CD14-positive monocyte (primary cell): ENCODE measurements at places on chromosomes 4 and X. TPM values are rescaled to one million over a fixed set of nuclear protein-coding genes. Genes with fewer than 3 reads are reported as not detected.

DNA sequence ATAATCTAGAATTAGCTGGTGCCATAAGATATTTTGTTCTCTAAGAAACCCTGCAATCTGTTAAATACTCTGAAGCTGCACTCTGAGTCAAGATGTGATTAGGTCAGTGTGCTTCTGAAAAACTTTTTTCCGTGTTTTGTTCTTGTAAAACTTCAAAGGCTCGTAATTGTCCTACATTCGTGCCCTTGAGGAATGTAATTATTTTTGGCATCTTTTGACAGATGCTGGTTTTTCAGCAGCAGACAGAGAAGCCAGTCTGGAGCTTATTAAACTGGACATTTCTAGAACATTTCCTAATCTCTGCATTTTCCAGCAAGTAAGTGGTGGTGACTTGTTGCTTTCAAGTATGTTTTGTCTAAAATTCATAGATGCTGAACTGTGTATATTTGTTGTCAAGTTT lies 36.8 kb upstream of the TADA2B start:
- no peak for DNase-seq

DNA sequence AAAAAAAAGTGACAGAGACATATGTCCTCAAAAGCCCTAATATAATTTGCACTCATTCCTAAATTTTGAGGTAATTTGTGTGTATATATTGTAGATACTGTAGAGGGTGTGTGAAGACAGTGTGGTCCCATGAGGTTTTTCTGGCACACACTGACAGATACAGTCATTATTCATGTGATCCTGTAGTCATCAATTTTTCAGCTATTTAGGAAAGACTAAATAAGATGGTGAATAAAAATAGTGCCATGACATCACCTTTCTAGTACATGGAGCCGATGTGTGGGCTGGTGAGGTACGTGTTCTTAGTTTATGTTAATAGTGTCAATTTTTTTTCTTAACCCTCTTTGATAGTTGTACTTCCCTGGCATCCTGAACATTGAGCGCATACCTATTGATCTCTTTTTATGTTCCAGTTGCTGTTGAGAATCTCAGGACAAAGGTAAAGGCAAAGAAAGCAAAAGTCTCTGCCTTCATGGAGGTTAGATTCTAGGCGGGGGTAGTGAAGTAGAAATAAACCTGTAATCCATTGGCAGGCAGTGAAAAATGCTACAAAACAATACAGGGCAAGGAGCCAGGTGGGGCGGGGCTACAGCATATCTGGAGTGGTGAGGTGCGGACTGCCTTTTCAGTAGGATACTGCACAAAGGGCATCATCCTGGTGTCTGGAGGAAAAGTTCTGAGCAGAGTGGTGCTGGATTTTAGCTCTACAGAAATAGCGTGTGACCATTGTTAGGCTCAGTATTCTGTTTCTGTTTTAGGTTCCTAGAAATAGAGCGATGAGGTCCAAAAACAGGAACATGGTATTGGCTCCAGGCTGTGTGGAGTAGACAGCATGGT lies 93.8 kb downstream of the ARHGAP10 start:
- DNase-seq = peak; percentile 70

DNA sequence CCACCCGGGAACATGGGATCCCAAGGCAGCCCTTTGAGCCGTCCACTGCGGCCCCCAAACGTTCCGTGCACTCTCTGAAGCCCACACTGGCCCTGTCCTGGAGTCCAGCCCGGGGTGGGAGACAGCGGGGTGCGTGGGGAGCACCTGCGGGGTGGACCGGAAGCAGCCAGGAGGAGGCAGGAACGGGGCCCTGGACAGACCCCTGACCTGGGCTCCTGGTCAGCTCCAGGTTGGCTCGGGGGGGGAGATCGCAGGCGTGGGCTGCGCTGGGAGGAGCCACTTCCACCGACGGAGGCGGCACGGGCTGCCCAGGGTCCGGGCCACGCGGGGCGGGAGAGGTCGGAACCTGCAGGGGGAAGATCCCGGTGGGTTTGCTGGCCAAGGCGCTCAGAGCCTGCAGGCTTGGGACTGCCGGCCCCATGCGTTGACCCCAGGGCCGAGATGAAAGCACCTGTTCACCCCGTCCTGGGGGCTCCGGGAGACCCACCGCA lies 5.7 kb upstream of the PLCXD1 start:
- DNase-seq = no peak

- no peak for DNase-seq
Observed at GRCh38 chr4:6465955-6466354, 6.5 kb downstream of the PPP2R2C start.

DNA sequence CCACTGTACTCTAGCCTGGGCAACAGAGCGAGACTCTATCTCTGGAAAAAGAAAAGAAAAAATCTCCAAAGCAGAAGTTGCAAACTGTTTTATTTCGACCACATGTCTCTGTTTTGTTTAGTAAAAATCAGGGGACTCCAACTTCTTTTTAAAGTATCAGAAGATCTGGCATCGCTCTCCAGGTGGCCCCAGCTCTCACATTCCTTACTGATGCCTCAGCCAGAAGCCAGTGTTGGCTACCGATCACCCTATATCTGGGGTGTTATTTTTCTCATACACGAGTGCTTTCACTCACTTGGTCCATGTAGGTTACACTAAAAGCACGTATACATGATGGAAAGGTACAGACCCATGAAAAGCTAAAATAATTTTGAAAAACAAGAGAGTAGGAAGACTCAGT lies 8.3 kb downstream of the MPP1 start:
- DNase-seq = no peak

- peak; percentile 31 for DNase-seq
Observed at GRCh38 chr4:118967393-118967792, 78.7 kb downstream of the SYNPO2 start.

DNA sequence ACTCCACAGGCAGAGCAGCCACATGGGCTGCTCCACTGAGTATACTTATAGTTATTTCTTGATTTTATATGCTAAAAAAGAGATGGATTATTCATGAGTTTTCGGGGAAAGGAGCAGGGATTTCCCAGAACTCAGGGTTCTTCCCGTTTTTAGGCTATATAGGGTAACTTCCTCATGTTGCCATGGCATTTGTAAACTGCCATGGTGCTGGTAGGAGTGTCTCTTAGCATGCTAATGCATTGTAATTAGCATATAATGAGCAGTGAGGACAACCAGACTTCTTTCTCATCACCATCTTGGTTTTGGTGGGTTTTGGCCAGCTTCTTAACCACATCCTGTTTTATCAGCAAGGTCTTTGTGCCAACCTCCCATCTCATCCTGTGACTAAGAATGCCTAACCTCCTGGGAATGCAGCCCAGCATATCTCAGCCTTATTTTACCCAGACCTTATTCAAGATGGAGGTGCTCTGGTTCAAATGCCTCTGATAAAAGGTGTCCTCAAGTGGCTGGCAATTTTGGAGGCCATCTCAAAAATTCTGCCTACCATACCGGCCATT lies 213.0 kb upstream of the VEGFC start:
- no peak for DNase-seq

DNA sequence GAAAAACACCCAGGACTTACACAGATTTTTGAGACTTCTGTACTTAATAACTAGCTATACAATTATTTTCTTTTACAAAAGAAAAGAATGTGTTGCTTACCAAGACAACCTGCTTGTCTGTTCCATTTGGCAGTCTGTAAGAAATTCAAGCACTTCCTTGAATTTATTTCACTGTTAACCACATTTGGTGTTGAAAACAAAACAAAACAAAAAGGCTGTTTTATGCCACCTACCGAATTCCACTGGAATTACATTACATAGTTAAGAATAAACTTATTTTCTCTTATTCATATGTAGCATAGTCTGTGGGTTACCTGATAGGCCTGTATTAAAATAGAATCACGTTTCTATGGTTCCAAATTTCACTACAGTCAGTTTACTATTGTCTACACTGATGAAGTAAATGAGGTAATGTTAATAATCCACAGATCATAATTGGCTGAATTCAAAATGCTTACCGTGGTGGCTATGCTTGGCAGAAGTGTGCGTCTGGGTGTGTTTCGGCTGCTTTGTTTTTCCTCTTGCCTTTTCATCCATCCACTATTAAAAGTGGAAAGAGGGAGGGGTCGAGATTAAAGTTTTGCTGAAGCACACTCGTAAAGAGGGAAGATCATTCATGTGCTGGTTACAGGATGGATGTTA lies at the start of gene TLR1:
Gene TLR1, minus strand, starts transcription at position 138 of the 642 bp plus-strand sequence. CDS start 5,960 bp downstream, outside the sequence.
- DNase-seq = peak; percentile 70

DNA sequence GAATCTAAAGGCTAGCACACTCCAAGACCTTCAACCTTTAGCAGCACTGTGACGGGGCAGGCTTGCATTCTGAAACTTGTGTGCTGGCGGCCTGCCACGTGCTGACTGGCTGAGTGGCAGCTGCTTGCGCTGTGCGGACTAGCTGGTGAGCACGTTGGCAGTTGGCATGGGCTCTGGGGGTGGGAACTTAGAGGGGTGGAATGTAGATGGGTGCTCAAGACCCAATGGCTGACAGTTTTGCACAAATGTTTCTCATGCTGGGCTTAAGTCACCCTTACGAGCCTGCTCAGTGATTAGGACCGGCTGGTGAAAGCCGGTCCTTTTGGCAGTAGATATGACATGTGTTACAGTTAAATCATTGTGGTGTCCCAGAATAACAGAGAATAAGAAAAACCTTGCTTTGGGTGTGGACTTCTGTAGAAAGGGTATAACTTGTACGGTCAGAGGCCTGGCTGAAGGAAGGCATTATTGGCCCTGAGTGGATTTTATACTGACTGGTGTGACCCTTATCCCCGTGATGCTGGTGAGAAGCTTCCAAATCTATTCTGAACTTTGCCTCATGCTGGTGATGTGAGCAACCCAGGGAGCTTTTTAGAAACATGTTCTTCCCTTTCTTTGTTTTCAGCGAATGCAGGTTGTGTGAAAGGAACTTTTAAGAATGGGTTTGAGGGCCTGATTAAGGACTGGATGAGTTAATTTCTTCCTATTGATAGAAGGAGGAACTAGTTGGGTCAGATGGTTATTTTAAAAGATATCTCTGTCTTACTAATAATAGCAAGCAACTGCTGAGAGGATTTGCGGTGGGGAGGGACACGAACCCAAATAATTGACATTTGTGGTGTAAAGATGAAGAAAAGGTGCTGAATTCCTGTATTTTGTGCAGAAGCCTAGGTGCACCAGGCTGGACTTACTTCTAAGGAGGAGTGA lies 107.4 kb upstream of the SLC4A4 start:
- no peak for DNase-seq

DNA sequence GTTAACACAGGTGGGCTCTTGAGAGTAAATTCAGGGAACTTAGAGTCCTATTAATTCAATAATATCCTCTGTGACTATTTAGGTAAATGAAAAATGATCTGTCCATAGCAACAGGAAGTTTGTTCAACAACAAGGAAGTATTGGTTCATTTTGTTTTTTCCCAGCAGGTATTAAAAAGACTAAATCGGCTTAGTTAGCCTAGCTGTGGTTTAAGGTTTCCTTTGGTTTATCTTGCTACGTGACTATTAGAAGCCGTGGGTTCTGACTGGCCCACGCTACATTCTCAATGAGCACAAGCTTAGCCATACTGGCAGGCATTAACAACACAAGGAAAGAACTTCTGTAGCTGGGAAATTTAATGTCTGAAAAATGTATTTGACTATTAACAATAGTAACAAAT lies 168.8 kb upstream of the HS3ST1 start:
- no peak for DNase-seq

- no peak for DNase-seq
Observed at GRCh38 chrX:10900585-10901289, 210.4 kb upstream of the HCCS start.

GRCh38 chr4:55372259-55372658 lies 23.5 kb upstream of the TMEM165 start:
- no peak for DNase-seq

GRCh38 chrX:154002215-154002719 lies 17.4 kb downstream of the IRAK1 start:
- DNase-seq = peak; percentile 88

DNA sequence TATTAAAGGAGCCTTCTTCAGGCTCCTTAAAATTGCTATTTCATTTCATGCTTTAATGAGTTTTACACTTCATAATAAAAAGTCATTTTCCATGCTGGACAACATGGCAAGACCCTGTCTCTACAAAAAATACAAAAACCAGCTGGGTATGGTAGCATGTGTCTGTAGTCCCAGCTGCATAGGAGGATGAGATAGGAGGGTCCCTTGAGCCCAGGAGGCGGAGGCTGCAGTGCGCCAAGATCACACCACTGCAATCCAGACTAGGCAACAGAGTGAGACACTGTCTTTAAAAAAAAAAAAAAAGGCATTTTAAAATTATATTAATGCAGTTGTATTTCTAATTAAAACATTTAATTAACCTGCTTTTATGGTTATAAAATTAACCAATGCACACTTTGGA lies 49.2 kb downstream of the PDS5A start:
- DNase-seq = no peak

DNA sequence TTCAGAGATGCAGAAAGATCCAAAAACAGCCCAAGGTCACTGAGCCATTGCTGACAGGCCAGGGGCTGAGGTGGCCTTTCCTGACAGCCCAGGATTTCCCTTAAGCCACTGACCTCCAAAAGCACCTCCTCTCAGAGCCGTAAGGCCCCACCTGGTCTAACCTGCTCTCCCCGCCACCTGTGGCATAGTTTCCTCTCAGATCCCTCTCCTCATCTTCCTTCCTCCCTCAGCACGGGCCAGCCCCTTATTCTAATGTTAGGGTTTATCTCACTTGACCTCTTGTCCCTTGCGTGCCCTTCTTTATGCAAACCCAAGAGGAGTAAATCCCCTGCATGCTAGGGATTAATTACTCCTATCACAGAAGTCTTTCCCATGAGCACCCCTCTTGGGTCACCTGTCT lies 113.0 kb downstream of the RBM47 start:
- DNase-seq = no peak

DNA sequence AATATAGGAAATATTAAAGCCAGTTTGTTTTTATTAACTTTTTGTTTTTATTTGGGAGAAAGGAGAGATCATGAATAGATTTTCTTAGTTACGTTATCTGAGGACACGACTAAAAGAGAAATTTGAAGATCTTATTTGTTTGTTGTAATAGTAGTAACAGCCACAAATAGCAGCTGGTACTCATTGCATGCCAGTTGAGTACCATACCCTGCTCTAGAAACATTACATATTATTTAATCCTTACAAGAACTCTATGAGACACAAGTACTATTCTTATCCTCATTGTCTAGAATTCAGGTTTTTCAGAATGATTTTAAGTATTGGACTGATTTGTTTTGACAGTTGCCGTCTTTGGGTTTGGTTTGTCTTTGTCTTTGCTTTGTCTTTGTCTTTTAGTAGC lies 31.8 kb downstream of the USP53 start:
- no peak for DNase-seq

GRCh38 chrX:101658661-101659491 lies 774 bp downstream of the ARMCX2 start:
- DNase-seq = peak; percentile 16

GRCh38 chrX:132071254-132071653 lies 48.2 kb downstream of the STK26 start:
- DNase-seq = peak; percentile 7

- DNase-seq = no peak
Observed at GRCh38 chrX:40177117-40177430, 79.3 kb upstream of the BCOR start.

PRRG3 gene
- not detected for polyA plus RNA-seq

KLKB1 gene
- not detected for polyA plus RNA-seq

GPC4 gene
- 0.03 TPM for polyA plus RNA-seq

CDS1 gene
- polyA plus RNA-seq = 0.12 TPM

PRDM8 gene
- 0.23 TPM for polyA plus RNA-seq

RAB33A gene
- 1.6 TPM for polyA plus RNA-seq
